T-helper 22 cell (primary cell): ENCODE measurements at places on chromosomes 6 and 20.

- no peak for DNase-seq
Observed at GRCh38 chr6:112787371-112787770, 440.2 kb downstream of the RFPL4B start.

- DNase-seq: no peak
Observed at GRCh38 chr20:37686762-37687477, 6.9 kb upstream of the CTNNBL1 start.

DNA sequence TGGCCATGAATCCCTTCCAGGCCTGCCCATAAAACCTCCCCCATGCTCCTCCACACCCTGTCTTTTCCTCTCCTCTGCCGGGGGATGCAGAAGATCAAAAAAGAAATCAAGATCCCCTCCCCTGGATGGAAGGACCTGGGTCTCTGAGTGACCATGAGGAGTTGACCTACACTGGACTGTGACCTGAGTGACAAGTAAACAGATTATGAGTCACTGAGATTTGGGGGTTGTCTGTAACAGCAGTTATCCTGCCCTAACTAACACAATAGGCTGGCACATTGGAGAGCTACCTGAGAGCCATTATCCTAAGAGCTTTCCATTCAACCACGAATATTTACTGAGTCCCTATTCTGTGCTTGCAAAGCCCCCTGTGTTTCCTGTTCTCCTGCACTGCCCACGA lies 28.4 kb upstream of the SIRPA start:
- DNase-seq: no peak

DNA sequence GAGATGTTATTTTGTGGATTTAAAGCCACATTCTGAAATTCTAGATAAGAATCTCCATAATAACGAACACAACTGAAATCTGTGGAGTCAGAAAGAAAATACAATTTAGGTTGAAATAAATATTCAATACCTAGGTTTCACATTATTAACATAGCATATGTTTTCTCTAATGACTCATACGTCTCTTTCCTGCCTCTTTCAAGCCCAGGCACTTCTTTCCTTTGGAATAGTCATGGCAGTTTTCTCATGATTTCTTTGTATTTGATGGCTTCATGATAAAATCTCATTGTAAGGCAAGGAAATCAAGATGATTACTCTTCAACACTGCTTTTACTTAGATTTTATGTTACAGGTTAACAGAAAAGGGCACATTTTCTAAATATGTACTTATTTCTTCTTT lies 803.7 kb downstream of the PHF3 start:
- DNase-seq: no peak

GRCh38 chr6:37788259-37788658 lies 31.3 kb upstream of the ZFAND3 start:
- no peak for DNase-seq

DNA sequence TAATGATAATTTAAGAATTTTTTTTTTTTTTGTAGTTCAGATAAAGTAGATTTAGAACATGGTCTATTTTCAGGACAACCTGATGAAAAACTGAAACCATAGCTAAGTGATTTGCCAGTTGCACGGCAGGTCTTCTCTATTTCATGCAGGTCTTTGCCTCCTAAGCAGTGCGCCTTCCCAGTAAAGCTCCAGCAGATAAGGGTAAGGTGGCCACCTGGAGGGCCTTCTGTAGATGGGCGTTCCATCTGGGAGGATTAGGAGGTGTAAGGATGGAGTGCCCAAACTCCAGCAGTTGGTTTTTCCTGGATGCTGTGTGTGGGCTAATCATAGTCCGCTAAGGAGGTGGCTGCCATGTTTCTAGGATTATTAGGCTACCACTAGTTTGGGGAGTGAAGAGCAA lies 107.1 kb downstream of the ARID1B start:
- DNase-seq: no peak

GRCh38 chr20:49969946-49970345 lies 12.8 kb upstream of the SNAI1 start:
- DNase-seq: no peak

DNA sequence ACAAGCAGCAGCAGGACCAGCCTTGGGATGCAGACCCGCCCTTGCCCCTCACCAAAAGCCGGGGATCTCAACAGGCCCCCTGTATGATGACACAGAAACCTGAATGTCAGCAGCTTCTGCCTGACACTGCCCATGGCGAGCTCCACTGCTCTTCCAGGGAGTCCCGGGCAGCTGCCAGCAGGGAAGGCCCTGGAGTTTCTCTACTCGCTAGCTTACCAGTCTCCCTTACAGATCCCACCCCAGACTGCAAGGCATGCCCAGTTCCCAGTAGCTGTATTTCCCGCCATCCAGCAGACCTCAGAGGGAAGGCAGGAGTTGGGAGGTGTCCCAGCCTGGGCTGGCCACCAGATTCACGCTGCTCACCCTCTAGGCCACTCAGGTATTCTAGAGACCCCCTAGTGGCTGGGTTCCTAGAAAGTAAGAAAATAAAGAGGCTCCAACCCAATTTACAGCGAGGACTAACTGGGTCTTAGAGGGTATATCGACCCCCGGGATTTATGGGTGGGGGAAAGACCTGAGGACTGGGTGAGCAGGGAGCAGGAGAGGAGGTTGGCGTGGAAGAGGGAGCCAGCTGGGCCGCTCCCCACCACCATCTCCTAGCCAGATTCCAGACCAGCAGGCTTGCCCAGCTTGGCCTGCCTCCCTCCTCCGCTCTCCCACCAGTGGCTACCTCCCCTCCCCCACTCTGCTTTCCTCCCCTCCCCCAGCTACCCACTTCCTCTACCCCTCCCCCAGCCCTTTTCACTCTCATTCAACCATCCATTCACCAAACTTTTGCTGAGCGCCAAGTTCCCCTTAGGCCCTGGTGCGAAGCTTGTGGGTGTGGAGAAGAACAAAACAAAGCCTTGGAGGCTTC lies 9.7 kb upstream of the HMGA1 start:
- no peak for DNase-seq

DNA sequence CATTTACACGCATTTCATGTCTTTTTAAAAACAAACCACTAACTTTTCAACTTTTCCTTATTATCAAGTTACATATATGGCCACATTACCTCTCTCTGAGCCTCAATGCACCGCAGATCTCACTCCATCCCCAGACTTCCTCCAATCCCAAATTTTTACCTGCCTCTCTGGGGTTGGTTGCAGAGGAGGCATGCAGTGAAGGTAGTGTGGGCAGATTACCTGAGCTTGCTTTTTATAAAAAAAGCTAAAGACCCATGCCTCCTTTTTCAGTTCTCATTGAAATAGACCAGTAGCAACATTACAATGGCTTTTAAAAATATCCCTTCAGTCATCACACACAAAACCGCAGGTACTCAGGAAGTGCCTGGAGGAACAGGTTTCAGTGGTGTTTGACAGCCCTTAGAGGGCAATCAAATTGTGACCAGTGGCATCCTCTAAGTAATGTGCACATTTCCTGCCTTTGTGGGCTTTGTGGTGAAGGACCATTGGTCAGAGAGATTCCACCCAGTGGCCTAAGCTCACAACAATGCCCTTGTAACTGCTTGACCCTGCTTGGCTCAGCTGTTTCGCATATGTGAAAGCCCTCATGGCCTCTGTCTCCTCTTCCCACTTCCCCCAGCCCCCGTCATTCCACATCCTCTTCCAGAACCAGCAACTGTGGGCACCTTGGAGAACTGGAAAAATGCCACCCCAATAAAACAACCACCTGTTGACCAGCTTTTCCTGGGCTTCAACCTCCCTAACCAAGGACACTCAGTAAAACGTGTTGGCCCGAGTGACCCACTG lies 30.2 kb upstream of the IL17A start:
- no peak for DNase-seq

- DNase-seq: no peak
Observed at GRCh38 chr20:60269573-60270162, 311.4 kb downstream of the CDH26 start.

- no peak for DNase-seq
Observed at GRCh38 chr6:145214570-145214969, 520.8 kb downstream of the EPM2A start.

DNA sequence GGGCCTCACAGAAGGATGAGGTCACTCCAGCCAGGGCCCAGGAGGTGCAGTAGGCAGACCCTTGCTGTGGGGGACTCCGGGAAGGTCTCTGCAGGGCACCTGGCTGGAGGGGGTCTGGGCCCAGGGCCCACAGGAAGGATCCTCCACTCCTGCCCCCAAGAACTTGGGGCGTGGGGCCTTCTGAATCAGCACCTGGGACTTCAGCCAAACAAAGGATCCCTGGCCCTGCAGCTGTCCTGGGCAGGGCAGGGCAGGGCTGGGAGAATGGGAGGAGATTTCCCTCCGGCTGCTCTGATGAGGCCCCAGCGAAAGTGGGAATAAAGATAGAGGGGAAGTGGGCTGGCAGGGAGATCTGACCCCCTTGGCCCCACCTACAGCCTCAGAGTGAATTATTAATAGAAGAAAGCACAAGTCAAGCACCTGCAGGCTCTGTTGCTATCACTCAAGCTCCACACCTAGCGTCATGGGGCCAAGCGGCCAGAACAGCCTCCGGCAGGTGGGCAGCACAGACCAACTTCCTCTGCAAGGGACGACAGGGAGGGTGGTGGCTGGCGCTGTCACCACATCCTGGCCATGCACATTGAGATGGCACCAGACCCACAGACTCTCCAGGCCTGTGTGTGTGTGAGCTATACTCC lies 61.6 kb upstream of the MRPS10 start:
- no peak for DNase-seq

DNA sequence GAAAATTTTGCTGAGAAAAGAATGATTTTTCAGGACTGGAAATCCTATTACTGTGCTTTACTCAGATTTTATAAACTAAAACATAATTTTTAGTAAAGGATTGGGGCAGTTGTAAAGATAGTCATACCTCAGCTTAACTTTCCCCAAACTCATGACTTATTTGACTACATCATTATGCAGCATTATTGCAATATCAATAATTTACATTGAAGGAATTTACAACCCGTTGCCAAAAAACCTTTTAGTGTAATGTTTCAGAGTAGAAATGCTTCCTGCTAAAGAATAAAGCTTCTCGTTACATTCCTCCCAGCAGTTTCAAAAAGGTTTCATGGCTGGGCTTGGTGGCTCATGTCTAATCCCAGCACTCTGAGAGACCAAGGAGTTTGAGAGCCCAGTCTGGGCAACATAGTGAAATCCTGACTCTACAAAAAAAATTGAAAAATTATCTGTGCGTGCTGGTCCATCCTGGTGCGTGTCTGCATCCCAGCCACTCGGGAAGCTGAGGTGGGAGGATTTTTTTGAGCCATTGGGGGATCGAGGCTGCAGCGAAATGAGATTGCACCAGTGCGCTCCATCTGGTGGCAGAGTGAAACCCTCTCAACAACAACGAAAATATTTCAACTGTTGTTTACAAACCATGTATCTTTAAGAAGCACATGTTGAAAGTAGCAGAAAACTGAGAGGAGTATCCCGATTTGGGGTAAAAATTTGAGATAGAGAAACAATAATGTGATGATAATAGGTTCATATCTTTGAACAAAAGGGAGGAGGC lies 4.4 kb downstream of the AMD1 start:
- no peak for DNase-seq

DNA sequence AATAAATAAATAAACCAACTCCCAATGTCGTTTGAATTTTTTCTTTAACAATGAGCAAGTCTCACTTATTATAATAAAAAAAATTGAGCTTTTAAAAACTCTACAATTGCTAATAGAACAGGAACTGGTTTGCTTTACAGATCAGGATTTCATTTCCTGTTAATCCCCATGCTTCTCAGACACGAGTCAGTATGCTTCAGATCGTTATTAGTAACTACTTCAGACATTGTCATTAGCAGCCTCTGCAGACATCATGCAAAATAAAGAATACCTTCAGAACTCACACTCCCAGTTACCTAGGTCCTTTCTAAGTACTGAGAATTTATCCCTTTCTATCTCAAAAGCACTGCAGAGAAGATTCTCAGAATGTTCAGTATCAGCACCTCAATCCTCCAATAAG lies 10.0 kb upstream of the FAM210B start:
- no peak for DNase-seq

DNA sequence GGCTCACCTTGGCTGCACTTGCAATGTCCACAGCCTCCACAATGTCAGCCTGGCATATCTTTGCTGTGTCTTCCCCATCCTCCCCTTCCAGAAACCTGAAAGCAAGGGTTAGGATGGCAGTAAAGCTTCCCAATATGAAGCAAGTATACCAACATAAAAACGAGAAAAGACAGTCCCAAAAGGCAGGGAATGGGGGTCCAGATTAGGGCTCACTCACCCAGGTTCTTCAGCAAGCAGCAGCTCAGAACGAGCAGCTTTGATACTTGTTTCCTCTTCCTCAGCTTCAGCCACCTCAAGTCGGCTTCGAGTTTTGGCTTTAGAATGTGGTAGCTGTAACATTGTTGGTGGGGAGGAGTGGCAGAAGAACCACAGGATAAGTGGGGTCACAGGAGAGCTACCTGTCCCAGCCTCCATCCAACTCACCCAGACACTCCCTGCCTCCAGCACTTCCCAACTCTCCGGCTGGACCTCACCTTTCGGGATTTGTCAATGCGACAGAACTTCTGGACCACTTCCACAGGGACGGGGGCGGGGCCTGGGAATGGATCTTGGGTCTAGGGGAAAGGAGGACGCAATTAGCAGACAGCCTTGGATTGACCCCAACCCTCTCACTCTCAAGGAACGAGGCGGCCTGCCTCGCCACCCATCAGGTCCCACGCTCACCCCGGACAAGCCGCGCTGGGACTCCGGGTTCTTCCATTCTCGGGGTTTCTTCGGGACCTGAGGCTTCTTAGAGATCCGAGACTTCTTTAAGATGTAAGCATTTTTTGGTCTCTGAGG lies 708 bp downstream of the WDR46 start:
- no peak for DNase-seq
